ENCODE measurements at places on chromosomes 1 and 21. TPM values are rescaled to one million over a fixed set of nuclear protein-coding genes. Genes with fewer than 3 reads are reported as not detected.

Gene MRPS6
- total RNA-seq, result 64.4 TPM

Gene SLC1A7
- 0.09 TPM for total RNA-seq

Gene SLC6A17
- total RNA-seq, result 2.1 TPM

Gene LCE1C
- total RNA-seq, result not detected

Gene PDE9A
- total RNA-seq, result not detected

Gene CLCNKA
- total RNA-seq, result not detected

Gene MRPL24
- total RNA-seq, result 88.8 TPM

Gene AUNIP
- 1.6 TPM for total RNA-seq

Gene HSPA6
- 0.23 TPM for total RNA-seq

Gene SLC45A3
- 1.5 TPM for total RNA-seq

Gene VWA1
- 0.37 TPM for total RNA-seq

Gene LYSMD1
- total RNA-seq, result 6.3 TPM

Gene RIIAD1
- total RNA-seq, result not detected

Gene FAM151A
- not detected for total RNA-seq

Gene CCDC185
- not detected for total RNA-seq

Gene SH2D5
- 12.0 TPM for total RNA-seq

Gene DMRTB1
- not detected for total RNA-seq

Gene SLC16A1
- total RNA-seq, result 70.1 TPM

Gene TFF3
- not detected for total RNA-seq

Gene GSTM5
- 6.8 TPM for total RNA-seq

Gene FGR
- total RNA-seq, result not detected

Gene CNTN2
- total RNA-seq, result not detected

Gene FCGR1A
- not detected for total RNA-seq

Gene RNU1-2
- 3,681 TPM for total RNA-seq

Gene ILDR2
- not detected for total RNA-seq

Gene SELENBP1
- total RNA-seq, result 11.1 TPM

Gene OR6K3
- not detected for total RNA-seq

Gene TCP10L
- not detected for total RNA-seq

Gene NIBAN1
- total RNA-seq, result 28.3 TPM

Gene POU3F1
- total RNA-seq, result not detected

Gene CD1E
- total RNA-seq, result not detected

Gene CD101
- total RNA-seq, result not detected

Gene ETNK2
- 4.0 TPM for total RNA-seq

Gene PTGER3
- total RNA-seq, result 0.48 TPM

Gene ACTN2
- not detected for total RNA-seq

Gene KIRREL1
- total RNA-seq, result 99.5 TPM

Gene CATSPERE
- total RNA-seq, result 0.43 TPM

Gene LCE1D
- not detected for total RNA-seq

Gene CR1L
- total RNA-seq, result not detected

Gene SNX7
- 24.6 TPM for total RNA-seq

Gene KRTAP11-1
- not detected for total RNA-seq

Gene SYT14
- total RNA-seq, result 10.6 TPM

Gene IL19
- total RNA-seq, result not detected
